ENCODE measurements at places on chromosomes 7 and 10.
A peak's percentile ranks its signal among the peaks of the same experiment; 100 is the strongest.

GRCh38 chr10:13491747-13492360, 37.0 kb downstream of the BEND7 start:
- DNase-seq: no peak

DNA sequence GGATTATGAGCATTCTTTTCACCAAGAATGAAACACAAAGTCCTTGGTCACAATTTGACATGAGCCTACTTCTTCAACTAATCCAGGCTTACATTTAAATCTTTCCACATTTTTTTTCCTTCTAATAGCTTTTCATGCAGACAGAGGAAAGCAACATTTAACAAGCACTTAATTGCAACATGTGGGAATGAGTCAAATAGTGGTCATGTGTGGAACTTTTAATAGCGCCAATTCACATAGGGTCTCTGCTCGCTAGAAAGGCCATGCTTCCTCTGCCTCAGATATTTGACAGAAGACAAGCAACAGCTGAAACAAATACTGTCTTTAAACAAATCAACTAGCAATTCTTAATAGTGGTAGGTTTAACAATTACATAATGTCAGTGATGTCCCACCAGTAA, 285.9 kb upstream of the ETV1 start:
- DNase-seq: no peak

DNA sequence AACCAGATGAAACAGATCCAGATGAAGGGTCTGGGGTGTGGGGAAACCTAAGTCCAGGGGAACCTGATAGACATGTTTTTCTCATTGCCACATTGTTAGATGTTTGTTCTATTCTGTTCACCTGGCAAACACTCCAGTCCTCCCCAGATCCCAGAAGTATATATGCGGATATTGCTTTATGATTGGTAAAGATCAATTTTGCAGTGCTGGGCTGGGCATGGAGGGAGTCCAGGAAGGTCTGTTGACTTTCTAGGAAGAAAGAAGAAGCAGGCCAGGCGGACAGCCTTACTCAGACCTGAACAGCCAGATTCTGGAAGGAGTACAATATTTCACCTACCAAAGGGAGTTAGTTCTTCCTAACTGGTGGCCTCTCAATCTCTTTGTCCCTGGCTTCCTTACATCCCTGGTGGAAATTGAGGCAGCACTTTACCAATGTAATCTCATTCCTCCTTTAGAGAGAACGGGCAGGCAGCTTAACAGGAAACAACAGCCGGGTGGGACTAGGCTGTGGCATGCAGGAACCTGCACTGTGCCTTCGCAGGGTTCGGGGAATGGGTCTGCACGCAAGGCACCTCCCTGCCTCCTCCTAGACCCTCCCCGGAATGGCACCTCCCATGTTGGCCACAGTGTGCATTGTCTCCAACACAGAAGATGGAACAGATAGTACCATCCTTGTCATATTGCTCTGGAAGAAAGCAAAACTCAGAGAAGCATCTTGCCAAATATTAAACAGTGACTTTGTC, 930 bp downstream of the GIMAP6 start:
- DNase-seq: no peak

- no peak for DNase-seq
Measured at GRCh38 chr10:35316218-35316967, 19.9 kb upstream of the CCNY start.

DNA sequence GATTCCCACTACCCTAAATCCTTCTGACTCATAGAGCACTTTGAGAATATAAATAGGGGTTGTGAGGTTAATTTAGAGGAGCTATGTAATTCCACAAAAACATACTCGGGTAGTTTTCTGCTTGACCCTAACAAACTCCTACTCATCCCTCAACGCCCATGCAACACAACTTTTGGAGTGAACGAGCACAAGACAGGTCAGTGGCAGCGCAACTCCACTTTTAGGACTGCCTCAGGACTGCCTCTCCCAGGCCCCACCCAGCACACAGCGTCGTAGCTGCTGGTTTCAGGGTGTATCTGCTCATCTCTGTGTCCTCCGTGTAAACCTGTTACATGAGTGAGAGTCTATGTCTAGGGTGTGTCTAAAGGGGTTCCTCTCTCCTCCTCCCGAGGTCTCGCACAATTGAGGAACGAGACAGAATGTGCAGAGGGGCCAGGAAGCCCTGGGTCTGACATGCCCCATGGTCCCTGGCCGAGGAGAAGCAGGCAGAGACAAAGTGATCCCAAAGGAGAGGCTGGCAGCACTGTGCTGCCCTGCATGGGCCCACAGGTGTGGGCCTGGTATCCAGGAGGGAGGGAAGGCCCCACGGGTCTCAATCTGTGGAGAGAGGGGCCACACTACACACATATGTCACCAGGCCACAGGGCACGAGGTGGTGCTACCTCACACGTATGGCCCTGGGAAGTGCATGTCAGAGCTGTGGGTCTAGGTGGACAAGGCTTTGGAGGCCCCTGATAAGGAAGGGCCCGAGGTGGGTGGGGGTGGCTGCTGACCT, 45.5 kb downstream of the CAMK2B start:
- DNase-seq: peak; percentile 35

DNA sequence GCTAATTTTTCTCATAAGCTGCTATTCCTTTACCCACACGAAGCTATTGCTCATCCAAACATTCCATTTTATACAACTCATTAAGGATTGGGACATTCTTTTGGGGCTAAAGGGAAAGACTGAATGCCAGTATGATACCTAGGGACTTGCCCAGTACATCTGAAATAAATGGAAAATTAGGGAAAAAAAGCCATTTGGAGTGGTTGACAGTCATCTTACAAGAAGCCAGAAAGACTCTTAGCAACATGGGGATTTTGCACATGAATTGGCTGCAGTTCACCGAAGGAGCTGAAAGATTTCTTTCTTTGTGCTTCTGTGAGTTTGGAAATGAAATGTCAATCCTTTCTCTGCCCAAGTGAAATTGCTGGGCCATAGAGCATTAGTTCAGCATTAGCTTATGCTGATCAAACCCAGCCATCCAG, 43.3 kb upstream of the MTURN start:
- DNase-seq: no peak

DNA sequence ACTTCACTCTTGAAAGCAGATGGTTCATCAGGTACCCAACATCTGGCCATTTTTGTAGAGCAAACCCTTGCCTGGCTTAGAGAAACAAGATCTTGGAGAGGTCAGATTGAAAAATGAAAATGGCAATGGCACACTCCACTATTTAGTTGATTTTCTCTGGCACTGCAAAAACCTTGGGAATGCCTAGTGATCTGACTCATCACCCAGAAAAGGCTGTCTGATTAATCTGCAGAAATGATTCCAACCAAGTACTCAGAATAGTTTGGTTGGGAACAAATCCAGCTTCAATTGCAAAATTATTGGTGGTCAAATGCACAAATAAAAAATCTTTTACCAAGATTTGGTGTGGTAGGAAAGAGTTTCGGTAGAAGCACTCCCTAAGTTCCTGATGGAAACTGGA, 351.2 kb downstream of the PHTF2 start:
- no peak for DNase-seq

DNA sequence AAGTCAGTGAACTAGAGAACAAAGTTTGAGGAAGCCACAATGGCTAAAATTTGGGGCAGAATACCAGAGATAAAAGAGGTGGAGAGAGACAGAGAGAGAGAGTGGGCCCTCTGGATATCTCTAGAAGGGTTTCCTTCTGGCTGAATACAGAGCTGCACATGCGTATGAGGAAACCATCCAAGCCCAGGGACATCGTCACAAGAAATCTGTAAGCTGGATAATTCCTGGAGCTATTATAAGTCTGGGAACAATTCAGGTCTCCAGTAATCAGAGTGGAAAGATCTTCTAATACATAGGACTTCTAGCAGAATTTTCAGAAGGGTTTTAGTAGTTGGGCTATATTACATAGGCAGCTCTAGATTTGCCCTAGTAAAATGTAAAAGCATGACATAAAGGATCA, 415.7 kb upstream of the MTPN start:
- no peak for DNase-seq

DNA sequence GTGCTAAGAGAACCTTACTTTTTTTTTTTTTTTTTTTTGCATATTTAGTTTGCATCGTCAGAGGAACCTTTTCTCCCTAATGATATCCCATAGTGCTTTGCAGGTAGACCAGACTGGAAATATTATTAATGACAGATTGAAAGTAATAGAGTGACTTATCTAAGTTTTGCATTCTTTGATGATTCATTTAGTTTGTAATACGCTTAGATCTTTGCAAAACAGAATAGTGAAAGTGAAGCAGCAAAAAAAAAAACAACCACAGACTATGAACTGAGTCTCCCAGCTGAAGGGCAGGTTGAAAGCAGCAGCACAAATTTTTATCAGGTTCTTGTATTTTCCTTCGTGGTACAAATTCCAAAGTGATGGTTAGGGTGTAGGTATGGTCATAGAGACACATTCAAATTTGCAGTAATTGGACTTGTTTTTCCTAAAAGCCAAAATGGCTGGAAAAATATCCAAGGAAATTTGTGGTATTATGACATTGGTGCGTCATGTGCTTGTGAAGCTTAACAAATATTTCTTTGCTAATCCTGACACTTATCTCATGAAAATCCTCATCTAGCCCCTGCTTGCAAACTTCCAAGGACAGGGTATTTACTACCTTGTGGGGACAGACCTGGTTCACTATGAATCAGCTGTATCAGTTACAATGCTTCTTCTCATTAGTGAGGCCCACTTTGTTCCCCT, 81.8 kb upstream of the CREB5 start:
- no peak for DNase-seq

GRCh38 chr10:58054881-58055280, 212.8 kb downstream of the IPMK start:
- no peak for DNase-seq

DNA sequence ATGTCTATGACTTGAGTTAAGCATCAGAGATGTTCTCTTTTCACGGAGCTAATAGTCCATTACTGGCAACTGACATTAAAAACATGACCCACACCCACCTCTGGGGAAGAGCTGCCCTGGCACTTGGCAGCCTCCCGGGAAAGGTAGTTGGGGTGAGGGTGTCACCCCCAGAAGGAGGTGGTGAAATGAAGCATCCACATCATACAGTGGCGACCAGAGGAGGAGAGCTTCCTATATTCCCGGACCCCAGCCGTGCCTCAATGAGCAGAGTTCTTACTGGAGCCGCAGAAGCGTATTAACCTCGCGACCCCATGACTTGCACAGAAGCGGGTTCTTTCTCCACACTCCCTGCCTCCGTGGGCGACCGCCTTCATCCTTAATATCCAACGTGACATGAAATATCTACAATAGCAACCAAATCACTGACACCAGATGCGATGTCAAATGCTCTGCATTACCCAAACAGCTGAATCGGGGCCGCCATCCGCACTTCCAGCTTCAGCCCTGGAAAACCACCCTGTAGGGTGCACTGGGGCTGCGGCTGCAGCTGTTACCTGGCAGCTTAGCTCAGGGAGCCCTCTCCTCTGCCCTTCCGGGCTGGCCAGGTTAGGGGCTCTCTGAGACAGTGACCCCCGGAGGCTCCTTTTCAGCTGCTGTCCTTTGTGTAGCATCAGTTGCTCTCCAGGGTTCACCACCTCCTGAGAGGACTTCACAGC, 103.1 kb upstream of the PARD3 start:
- DNase-seq: no peak

DNA sequence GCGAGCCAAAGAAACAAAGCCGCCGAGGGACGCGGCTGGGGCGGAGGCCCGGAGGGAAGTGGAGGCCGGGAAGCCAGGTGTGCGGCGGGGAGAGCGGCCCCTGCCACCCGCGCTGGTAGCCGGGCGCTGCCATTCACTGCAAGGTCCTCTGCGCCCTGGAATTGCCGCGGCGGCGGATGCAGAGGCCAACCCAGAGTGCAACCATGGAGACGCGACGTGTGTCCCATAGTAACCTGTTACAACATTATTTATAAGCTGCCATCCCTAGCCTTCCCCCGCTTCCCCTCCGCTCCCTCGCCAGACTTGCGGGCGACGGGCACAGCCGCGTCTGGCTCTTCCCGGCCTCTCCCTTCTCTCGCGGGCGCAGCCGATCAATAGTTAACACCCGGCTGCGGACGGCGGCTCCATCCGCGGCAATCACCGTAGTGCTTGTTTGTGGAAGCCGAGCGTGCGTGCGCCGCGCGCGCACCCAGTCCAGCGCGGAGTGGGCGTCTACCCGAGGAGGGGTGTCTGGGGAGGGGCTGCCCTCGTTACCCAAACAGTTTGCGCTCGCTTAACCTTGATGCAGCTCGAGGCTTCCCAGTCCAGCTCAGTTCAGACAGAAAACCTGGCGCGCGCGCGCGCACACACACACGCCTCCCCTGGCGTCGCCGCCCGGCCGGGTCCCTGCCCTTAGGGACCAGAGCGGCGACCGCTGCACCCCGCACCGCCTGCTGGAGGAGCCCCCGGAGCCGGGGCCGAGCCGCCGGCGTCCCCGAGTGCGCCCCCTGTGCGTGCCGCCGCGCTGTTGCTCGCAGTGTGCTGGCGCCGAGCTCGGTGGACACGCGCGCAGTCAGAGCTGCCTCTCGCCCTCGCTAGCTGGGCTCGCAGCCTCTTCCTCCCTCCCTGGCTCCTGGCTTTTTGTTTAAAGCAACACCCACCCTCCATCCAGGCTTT, 165.4 kb upstream of the DPP6 start:
- no peak for DNase-seq

DNA sequence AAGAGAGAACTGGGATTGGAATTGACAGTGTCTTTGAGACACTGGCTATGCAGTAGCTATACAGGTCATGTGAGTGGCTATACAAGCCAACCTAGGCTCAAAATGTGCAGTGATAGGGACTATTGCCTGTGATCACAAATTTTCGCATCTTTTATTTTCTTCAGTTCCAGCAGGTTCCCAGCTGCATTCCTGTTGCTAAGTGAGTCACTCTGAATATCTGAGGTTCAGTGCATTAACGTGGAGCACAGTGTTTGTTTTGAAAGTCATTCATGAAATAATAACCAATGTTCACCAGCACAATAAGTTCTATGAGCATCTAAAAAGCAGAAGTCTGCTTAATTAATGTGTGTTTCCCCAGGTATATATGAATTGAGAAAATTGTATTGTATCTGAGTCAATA, 1236.0 kb upstream of the CELF2 start:
- no peak for DNase-seq

- DNase-seq: no peak
Measured at GRCh38 chr7:114889646-114890285, 32.1 kb upstream of the MDFIC start.

DNA sequence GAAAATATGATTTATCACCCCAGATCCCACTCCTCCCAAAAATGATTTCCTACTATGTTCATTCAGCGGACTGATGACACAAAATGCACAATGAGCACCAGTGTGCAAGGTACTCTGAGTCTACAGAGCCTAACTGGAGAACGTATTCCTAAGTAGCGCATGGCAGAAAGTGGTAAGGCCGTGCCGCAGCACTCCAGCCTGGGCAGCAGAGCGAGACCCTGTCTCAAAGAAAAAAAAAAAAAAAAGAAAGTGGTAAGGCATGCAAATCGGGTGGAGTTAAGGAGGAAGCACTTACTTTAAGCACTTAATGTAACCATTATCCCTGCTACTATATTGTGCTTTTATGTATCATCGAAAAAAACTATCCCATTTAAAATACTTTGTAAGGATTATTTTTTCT, 25.5 kb downstream of the CYP51A1 start:
- no peak for DNase-seq

GRCh38 chr10:71761541-71762113, 11.7 kb downstream of the VSIR start:
- no peak for DNase-seq

GRCh38 chr10:15379078-15379477, 8.0 kb upstream of the FAM171A1 start:
- no peak for DNase-seq
